ENCODE measurements at places on chromosomes 4 and X.

GRCh38 chr4:15502384-15502783, 32.7 kb downstream of the CC2D2A start:
- DNase-seq = no peak

DNA sequence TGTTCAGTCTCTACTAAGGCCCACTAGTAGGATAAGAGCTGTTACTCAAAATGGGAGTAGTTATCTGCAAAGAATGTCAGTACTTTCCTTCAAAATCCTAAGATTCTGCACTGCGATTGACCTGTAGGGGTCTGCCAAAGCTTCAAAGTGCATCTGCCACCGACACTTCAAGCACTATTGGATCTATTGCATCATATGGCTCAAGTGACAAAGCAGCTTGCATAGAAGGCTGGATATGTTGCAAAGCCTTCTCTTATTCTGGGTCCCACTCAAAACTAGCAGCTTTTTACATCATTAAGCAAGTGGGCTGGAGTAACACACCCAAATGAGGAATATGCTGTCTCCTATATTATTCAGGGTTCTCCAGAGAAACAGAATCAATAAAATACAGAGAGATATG, 115.4 kb upstream of the EMCN start:
- DNase-seq = no peak

GRCh38 chrX:56232221-56233082, at the start of gene KLF8:
Gene KLF8 (plus strand): TSS chrX:56232356. CDS start chrX:56233335, 979 bp downstream.
- peak; percentile 36 for DNase-seq

DNA sequence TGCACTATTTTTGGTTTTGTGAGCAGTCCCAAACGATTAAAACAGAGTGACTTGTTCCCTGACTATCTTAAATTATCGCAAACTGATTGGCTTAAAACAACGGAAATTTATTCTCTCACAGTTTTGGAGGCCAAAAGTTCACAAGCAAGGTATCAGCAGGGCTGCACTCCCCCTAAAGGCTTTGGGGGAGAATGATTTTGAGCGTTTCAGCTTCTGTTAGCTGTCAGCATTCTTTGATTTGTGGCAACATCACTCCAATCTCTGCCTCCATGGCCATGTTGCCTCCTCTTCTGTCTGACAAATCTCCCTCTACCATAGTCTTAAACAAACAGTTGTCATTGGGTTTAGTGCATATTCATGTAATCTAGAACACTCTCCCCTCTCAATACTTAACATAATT, 459.6 kb upstream of the ATOH1 start:
- DNase-seq = no peak

- DNase-seq = no peak
These were observed 18.7 kb downstream of the SGMS2 start for GRCh38 chr4:107843391-107843790.

Measured in erythroblast (primary cell).